ENCODE measurements at places on chromosomes 7 and 10.

- DNase-seq, result no peak
Measured at GRCh38 chr7:137642031-137642430, 204.7 kb downstream of the DGKI start.

- no peak for DNase-seq
Measured at GRCh38 chr10:35211390-35211789, 84.7 kb downstream of the CREM start.

DNA sequence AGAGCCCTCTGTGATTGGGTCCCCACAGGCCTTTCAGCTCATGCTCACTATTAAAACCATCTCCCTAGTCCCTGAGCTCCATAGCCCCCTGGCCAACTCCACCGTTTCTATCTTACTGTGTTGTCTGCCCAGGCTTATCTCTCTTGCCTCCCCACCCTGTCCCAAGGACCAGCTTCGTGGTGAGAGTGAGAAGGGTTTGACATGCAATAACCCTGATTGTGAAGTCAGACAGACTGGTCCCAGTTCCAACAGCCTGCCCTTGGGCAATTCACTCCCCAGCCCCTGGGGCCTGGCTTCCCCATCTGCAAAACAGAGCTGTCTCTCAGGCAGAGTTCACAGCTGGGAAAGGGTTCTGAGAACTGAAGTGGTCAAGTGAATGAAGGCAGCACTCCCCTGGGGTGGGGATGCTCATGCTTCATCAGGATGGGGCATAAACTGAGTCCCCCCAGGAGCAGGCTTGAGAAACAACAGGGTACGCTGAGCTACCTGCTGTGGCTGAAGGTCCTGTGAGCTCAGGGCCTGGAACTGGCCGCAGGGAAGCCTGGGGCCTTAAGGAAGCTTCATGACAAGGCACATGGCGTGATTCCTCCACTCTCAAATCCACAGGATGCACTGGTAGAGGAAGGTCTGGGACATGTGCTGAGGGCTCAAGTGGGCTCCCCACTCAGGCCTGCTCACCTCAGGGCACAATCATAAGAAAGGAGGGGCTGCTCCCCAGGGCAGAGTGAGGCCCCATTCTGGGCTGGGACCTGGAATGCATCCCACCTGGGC lies 1.8 kb upstream of the PPIF start:
- no peak for DNase-seq

DNA sequence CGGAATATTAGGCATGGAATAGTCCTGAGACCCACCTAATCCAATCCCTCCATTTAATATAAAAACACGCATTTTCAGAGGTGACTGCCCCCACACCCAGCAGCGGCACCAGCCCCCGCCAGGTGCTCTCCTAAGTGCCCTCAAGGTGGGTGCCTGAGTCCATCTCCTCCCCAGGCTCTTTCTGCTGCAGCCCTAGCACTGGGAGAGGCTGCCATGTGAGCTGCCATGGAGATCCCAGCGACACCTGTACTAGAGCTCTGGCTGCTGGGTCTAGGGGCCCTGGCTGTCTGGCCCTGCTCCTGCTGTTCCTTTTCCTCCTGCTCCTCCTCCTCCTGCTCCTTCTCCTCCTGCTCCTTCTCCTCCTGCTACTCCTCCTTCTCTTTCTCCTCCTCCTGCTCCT lies 191.1 kb upstream of the BMPER start:
- no peak for DNase-seq

GRCh38 chr7:137482466-137482865 lies 138.9 kb upstream of the PTN start:
- no peak for DNase-seq

- DNase-seq, result no peak
Measured at GRCh38 chr7:65310761-65311160, 62.9 kb upstream of the ZNF92 start.

DNA sequence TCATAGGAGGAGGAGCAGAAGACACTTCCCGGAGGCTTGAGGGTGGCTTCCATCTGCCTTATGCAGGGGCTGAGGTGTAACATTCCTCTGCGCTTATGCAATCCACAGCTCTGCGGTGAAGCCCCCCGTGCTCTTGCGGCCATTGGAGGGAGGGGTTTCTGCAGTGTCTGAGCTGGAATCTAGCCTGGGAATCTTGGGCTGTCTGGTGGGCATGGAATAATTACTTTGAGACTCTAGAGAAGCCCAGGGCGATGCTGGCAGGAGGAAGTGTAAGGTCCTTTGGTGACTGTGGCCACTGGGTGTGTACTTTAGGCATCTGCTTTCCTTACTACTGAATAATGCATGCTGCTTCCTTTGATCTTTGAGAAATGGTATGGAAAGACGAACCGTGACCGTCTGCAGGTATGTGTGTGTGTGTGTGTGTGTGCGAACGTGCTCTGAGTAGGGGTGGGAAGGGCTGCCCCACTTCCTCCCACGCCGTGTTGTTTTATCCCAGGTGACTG lies 181.0 kb downstream of the PRPF18 start:
- no peak for DNase-seq

DNA sequence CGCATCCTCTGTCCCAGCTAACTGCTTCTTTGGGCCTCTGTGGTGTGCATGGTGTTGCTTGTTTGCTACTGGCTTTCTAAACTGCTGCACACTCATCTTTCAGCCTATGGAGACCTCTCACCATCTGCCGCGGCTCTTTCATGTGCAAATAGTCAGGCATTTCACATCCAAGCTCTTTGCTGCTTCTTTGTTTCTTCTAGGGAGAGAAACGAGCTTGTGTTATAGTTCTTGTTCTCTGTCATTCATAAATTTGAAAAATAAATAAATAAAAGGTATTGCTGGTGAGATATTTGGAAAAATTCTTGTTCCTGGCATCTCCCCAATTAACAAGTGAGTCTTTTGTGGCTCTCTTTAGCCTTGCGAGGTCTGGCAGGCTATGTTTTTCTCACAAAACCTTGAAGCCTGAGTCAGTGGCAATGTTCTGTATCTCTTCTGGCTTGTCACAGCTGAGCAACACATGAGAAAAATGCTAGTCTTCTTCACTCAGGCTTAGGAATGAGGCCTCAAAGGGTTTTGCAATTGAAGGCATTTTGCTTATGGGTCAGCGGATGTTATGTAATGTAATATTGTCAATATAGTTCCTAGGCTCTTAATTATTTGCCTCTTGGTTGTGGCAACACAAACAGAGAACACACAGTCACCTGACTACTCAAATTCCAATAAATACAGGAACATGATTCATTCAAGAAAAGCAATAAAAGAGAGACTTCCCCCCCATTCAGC lies 274.0 kb downstream of the FRMD4A start:
- DNase-seq, result no peak

All from NCI-H1436 treated with DMSO at 0.1 percent for 48 hours (cell line).